ENCODE measurements at places on chromosomes 3 and 15. TPM values are rescaled to one million over a fixed set of nuclear protein-coding genes. Genes with fewer than 3 reads are reported as not detected.

The FOXB1 gene
- total RNA-seq = not detected

The DISP2 gene
- total RNA-seq = 3.3 TPM

The DCBLD2 gene
- total RNA-seq = 532 TPM

The RARB gene
- total RNA-seq = not detected

The USF3 gene
- 13.5 TPM for total RNA-seq

The LIPH gene
- total RNA-seq = 13.7 TPM
